ENCODE measurements at places on chromosomes 3 and 15. TPM values are rescaled to one million over a fixed set of nuclear protein-coding genes. Genes with fewer than 3 reads are reported as not detected.

The ARPP21 gene
- total RNA-seq = not detected

DNA sequence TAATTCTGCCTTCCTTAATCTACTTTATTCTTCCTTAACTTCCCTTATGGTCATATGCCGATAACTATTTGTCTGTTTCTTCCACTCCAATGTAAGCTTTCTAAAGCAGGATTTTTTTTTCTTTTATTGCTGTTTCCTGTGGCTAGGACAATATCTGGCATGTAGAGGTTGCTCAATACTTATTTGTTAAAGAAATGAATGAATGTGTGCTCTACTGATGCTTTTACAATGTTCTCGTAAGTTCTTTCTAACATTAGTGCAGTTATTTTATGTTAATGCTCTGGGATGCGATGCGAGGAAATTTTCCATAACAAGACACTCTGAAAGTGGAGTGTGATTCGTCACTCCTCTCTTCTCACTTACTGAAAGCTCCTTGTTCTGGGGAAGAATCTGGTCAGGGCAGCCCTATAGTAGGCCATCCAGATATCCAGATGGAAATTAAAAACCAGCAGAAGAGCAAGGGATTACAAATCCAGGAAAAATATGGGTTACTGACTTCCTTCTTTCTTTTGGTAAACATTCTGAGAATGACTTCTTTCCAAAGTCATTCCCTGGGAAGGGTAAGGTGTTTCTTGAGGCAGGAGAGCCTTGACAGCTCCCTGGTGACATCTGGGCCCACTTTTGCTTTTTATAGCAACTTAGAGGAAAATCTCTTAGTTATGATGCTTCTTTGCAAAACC, 420.4 kb downstream of the PDCD6IP start:
- no peak for DNase-seq

The CP gene
- total RNA-seq = 4.4 TPM

DNA sequence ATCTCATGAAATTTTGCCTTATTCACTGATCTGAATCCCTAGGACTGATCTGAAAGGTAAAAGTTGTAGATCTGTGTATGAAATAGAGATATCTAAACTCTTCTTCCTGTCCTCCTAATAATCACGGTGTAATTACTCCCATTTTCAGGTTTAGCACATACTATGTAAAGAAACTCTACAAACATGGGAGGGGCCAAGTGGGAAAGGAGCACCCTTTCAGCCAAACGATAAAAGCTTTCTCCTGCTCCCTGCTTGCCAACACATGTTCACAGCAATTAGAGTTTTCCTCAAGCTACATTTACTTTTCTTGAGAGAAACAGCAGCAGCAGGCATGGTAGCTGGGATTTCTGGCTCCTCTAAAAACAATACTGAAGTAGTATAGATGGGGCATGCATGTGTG, 71.6 kb downstream of the CHAC1 start:
- no peak for DNase-seq

DNA sequence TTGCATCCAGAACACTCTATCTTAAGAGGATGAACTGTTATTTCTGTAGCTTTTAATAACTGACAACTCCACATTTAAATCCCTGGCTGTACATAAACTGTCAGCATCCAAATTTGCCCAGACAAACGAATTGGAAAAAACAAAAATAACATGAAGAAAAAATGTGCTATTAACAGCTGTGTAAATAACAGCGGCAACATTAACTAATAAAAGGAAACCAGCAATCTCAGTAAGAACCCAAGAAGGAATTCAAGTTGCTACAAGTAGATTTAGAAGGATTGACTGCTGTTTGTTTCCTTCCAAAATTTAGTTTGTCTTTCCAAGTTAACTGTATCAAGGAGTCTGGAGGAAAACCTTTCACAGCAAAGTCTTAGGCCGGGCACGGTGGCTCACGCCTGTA, 550.6 kb upstream of the MDFIC2 start:
- DNase-seq = no peak

Data from uterus (tissue), 4 donors.